Iris pigment epithelial cell (primary cell): ENCODE measurements at places on chromosomes 3 and 15.
A peak's percentile ranks its signal among the peaks of the same experiment; 100 is the strongest.

DNA sequence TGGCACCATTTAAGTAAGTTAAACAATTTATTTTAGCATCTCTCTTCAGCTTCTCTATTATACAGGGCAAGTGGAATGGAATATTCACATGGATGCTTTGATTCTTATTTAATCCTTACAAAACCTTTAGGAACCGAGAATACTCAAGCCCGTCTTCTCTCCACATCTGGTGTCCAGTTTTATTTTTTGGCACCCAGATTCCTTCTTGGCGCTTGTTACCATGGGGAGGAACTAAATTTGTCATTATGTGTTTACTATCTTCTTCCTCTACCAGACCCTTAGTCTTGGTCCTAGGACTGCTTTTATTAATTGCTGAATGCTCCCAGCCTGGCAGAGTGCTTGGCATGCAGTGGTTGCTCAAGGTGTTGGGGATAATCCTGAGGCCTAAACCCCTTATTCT is 138.8 kb downstream of the CACNA2D3 start:
- no peak for DNase-seq

DNA sequence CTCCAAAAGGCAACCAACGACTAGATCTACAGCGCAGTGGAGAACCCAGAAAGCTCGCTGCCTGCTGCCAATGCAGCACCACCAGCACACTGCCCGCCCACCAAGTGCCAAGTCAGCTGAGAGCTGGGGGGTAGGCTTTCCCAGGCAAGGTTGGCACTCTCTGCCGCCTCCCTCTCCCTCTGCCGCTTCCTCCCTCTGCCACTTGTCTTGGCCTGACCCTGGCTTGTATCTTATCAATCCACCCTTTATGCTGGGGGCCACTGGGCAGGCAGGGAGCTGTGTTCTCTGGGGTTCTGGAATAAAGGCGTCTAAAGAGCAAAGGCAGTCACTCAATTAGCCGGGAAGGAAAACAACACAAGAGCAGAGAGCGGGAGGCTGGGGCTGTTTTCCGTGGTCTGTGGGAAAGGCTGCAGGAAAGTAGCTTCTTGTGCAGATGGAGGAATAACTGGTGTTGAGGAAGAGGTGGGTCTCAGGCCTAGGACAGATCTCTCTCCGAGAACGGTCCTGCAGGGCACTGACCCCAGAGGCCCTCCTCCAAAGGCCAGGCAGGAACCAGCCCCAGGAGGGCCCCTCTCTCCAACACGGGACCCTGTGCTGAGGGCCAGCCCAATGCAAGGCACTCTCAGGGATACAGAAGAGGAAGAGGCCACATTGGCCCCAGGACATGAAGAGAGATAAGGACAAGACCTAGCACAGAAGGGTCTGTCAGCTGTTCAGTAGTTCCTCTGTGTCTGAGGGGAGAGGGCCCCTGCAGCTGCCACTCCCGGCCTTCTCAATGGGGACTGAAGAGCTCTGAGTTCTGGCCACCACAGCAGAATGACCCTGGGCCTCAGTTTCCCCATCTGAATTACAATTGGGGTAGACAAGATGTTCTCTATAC is 30.8 kb downstream of the ACSBG1 start:
- no peak for DNase-seq

- no peak for DNase-seq
Measured at GRCh38 chr3:25505581-25505980, 77.5 kb downstream of the RARB start.

- DNase-seq: no peak
Measured at GRCh38 chr3:46359733-46360493, 6.0 kb downstream of the CCR2 start.

DNA sequence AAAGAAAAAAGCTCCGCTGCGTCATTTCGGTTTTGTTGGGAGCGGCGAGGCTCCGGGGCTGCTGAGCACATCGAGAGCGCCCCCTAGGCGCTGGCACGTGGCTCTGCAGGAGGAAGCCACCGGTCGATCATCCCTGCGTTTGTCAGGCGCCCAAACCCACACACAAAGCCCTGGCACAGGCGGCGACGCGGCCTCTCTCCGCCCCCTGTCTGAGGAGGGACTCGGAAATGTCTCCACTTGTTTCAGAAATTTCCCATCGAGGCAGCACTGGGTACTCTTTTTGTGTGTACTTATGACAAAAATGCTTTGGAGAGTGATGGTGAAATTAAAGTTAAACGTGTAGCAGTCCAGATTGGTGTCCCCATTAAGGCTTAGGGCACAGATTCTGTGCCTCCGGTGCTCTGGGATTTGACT is 407.3 kb upstream of the ONECUT1 start:
- peak; percentile 27 for DNase-seq

DNA sequence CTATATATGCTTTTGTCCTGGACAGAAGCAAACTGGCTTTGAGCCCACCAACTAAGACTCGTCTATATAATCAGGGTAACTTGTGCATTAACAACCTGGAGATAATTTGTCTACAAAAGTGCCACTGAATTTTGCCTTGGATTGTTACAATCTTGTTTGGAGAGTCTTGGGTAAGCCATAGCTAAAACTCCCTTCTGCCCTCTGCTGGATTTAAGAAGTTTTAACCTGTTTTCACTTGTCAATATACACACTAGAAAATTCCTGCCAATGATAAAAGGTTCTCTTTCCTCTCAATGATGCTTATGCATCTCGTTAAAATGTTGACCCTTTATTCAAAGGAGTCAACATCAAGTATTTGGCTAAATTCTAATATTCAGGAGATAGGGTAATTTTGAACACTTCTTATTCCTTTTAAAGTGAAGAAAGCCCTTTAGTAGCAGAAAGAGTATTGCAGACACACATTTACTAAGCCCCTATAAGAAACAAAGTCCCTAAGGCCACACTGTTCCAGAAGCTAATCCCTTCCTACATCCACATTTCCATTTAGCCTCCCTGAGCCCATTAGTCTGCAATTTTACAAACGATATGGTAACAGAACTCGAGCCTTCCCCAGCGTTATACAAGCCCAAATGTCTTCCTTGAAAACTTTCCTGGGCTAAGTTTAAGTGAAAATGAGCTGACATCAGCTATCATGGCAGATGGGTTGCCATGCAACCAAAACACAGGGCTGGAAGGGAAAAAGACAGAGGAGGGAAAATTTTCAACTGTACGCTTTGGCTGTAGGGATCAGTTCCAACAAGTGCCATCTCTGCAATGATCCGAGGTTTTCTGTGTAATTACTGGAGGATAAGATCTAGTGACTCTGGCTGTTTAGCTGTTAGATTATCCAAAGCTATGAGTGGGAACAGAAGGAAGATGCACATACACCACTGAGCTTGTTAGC is 75.9 kb upstream of the FGF12 start:
- DNase-seq: peak; percentile 67

- no peak for DNase-seq
Measured at GRCh38 chr3:139286825-139287224, 57.0 kb upstream of the MRPS22 start.

DNA sequence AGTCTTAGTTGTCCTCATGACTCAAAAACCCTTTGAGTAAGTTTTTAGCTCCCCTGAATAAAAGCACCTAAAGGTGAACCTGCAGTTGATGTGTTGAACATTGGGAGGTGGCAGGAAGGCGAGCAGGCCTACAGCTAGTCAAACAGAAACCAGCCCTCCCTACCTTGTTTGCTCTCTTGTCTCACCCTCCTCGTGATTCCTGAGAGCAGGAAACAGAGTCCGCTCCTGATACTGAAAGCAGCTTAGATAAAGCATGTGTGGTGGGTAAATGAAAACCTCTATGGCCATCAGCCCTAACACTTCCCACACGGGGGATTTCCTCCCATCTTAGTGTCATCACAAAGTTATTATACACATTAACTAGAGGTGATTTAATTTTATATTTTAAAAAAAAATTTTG is 21.8 kb upstream of the CLDN18 start:
- DNase-seq: no peak

DNA sequence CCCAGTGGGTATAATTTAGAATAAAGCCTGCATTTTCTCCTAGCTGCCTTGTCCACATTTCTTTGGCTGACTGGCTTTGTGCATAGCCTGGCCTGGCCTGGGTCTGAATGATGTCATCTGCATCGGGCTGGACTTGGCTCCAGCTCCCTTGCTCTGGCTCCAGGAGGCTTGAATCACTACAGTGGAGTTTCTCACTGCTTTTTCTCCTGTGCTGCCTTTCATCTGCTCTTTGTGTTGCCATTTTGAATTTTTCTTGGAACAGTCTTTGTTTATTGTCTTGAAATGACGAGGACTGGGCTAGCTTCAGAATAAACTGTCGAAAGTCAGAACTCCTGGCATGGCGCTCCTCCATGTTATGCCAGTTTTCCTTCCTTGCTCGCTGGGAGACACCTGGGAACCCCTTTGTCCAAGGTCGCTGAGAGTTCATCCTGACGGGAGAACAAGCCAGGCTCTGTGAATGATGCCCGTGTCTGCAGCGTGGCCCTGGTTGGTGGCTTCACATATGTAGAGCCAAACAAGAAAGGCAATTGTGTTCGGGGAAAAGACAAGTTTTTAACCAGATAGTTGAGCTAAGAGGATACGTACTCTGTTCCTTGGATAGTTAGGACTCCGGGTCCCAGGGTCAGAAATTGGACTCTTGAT is 258.9 kb downstream of the PDZRN3 start:
- DNase-seq: peak; percentile 14

DNA sequence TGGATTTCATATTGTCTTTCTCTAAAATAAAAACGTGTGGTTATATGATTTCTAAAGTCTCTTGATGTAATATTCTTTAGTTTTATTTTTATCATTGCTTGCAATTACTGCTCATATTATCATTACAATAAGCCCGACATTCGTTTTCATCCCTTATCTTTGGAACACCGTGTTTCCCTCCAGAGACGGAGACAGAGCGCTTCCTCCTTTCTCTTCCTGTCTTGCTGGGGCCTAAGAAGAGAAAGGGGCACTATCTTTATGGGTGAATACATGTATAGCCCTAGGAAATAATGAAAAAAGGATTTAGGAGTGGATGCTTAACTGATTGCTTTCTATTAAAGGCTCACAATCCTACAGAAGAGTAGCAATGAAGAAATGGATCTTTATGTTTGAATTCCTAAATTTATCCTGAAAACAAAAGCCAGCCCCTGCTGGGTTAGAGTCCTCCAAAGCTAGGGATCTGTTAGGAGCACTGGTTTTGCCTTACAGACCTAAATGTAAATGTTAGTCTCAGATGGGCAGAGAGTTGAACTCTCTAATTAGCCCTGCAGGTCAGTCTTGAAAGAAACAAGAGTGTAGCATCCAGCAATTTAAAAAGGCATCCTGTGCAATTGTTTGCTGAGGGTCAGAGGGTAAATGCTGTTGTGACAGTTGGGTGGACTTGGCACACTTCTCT is 145.1 kb downstream of the TP63 start:
- DNase-seq: no peak

- DNase-seq: no peak
Measured at GRCh38 chr3:143977341-143978262, 6.0 kb downstream of the DIPK2A start.

- DNase-seq: peak; percentile 41
Measured at GRCh38 chr15:65377105-65377975, 462 bp downstream of the IGDCC3 start.

GRCh38 chr15:63157891-63158431 is 684 bp upstream of the RPS27L start:
- DNase-seq: peak; percentile 88
